Activated T-helper 1 cell treated with Interleukin-2 at 50 U/mL for 16 hours (primary cell): ENCODE measurements at places on chromosomes 2 and 18.

GRCh38 chr2:18860179-18860578 is 270.8 kb upstream of the NT5C1B start:
- DNase-seq: no peak

DNA sequence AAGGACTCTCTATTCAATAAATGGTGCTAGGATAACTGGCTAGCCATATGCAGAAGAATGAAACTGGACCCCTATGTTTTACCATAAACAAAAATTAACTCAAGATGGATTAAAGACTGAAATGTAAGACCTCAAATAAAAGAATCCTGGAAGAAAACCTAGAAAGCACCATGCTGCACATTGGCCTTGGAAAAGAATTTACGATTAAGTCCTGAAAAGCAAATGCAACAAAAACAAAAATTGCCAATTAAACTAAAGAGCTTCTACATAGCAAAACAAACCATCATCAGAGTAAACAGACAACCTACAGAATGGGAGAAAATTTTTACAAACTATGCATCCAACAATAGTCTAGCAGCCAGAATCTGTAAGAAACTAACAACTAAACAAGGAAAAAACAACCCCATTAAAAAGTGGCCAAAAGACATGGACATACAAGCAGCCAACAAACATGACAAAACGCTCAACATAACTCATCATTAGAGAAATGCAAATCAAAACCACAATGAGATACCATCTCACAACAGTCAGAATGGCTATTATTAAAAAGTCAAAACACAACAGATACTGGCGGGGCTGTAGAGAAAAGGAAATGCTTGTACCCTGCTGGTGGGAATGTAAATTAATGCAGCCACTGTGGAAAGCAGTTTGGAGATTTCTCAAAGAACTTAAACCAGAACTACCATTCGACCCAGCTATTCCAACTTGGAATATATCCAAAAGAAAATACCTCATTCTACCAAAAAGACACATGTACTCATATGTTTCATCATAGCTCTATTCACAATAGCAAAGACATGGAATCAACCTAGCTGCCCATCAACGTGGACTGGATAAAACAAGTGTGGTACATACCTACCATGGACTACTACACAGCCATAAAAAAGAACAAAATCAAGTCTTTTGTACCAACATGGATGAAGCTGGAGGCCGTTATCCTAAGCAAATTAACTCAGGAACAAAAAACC is 30.6 kb downstream of the SEPTIN10 start:
- no peak for DNase-seq

DNA sequence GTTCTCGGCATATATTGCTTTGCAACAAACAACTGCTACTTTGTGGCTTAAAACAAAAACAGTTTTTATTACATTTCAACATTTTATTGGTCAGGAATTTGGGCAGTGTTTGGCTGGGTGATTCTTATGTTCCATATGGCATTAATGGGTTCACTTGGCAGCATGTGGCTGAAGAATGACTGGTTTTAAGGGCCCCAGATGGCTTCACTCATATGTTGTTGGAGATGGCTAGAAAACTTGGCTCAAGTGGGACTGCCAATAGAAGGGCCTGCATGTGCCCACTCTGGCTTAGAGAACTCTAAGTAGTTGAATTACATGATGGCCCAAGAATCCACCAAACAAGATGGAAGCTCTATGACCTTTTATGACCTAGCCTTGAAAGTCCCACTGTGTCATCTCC is 86.1 kb downstream of the FASTKD2 start:
- no peak for DNase-seq

- no peak for DNase-seq
Measured at GRCh38 chr2:144530596-144530995, 10.7 kb upstream of the ZEB2 start.

DNA sequence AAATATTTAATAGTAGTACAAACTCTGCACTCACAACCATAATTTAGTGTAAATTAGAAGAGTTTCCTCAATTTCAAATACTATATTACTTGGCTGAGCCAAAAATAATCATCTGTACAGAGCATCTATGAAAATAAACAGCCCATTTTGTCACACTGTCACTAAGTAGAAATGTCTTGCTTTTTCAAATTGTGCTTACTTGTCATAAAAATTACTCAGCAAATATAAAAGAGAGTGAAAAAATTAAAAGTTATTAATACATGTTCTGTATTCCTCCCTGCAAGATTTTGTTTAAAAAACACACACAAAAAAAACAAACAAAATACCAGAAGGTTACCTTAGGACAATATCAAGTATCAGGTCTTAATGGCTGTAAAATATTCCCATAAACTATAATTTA is 155.7 kb downstream of the DLGAP1 start:
- no peak for DNase-seq

DNA sequence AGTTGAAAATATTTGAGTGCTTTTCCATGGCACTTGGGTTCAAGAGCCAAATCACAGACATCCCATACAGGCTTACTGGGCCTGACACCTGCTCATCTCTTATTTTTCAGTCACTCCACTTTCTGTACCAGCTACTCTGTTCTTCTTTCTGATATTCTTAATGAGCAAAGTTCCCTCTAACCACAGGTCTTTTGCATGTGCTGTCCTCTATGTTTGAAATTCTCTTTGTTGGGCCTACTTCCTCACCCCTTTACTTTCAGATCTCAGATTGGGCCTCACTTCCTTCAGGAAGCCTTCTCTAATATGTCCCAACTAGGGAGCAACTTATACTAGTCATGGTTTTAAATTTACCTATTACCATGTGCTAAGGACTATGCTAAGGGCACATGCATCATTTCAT is 81.8 kb upstream of the RBMS1 start:
- DNase-seq: no peak

- DNase-seq: no peak
Measured at GRCh38 chr2:219991116-219991515, 363.7 kb downstream of the SLC4A3 start.

GRCh38 chr2:104889960-104890684 is 36.2 kb downstream of the POU3F3 start:
- no peak for DNase-seq

GRCh38 chr2:165197346-165197745 is 6.5 kb downstream of the SCN3A start:
- DNase-seq: no peak

GRCh38 chr2:110149330-110150220 is 34.0 kb upstream of the MALL start:
- DNase-seq: no peak

DNA sequence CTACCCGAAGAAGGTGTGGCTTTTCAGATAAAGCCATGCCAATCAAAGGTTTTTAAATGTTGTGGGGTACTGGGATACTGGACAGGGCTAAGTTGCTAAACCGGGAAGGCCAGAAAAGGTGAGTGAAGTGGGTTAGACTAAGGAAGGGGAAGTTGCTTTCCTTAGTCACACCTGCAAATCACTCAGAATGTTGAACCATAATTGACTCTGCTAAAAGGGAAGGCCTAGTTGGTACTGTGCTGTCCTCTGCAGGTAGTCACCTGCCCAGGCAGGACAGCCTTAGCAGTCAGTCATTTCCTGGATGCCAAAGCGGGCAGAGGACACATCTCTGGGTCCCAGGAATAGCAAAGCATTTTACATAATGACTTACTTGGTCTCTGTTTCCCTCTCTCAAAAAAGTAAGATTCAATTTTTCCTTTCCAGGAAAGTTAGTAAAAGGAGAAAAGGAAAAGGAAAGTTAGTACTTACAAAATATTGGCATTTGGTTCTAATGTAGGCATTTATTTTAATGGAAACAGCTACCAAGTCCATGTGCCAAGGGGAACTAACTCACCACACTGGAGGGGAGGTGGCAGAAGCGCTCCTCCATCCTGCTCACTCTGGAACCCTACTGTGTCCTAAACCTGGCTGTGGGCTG is 60.3 kb downstream of the RFTN2 start:
- no peak for DNase-seq

DNA sequence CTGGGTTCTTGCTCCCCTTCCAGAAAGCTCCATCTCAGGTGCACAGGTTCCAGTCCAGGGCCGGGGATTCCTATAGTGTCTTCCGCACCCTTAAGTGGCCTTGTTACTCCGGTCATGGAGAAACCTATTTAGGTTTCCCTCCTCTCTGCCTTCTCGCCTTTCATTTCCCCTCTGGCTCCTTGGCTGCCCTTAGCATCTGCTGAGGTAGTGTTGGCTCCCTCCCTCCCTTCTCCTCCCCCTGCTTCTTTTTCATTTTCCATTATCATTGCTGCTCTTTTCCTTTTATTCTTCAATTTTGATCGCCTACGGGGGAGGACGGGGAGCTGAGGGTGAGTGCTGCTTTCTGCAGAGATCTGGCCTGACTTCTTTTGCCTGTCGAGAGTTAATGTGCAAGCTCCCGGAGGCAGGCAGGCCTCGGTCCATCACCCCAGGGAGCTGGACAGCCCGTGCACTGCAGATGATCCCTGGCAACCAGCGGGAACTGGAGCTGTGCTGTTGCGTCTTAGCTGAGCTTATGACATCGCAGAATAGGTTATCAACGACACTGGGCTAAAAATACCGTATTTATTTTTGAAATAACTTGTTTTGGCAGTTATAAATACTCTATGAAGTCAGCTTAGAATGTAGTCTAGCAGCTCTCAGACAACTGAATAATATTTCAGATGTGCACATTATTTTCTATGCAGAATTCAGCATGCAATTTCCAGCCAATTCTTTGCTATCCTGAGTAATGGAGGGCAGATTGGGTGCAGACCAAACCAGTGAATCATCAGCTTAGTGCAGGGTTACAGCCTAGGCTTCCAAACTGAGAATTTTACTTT is 141.9 kb downstream of the SLC4A3 start:
- DNase-seq: no peak

DNA sequence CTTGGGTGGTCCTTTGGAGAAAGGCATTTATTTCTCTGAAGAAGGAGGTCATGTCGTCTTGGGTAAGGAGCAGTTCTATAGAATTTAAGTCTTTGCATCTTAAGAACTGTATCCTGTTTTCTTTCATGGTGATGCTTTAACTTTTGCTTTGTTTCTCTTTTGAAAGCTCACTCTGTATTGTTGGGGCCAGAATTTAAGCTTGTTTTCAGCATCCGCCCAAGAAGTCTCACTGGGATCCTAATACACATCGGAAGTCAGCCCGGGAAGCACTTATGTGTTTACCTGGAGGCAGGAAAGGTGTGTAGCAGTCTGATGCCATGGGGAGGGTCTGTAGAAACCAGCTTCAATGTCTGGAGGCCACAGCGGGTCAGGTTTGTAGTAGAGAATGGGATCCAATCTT is 64.7 kb upstream of the TTC39C start:
- no peak for DNase-seq

DNA sequence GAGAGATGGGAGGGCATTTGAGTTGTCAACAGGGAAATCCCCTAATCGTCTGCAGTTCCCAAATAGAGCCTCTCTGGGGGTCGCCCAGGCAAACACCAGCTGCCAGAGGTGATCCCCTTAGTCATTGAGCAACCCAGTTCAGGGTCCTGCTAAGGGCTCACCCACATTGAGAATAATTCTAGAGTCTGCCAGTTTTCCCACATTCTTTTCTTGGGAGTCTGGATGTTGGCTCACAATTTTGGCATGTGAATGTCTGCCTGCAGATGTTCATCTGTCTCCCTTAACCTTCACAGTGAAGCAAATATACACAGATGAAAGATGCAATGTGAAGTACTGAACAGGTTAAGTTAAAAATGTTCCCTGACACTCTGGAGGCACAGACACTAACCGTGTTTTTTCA is 11.4 kb upstream of the SMIM21 start:
- no peak for DNase-seq

DNA sequence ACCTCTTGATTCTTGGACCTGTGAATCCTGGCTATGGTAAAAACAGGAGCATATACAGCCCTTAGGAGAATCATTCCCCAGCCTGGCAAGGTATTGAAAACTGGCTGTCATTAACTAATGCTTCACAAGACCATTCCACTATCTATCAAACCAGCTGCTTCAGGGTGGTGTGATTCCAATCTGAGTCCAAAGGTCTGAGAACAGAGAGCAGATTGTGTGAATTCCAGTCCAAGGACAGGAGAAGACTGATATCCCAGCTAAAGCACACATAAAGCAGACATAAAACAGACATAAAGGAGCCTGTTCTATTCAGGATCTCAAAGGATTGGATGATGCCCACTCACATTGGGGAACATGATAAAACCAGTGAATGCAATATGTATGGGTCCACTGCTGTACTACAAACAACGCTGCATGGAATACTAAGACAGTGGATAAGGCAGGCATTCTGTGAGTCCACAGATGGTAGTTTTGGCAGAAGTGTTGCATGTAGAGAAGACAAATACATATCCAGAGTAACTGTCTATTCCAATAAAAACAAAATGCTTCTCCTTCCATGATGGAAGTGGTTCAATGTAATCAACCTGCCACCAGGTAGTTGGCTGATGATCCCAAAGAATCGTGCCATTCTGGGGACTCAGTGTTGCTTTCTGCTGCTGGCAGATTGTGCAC is 363.9 kb downstream of the KCNJ3 start:
- DNase-seq: no peak

DNA sequence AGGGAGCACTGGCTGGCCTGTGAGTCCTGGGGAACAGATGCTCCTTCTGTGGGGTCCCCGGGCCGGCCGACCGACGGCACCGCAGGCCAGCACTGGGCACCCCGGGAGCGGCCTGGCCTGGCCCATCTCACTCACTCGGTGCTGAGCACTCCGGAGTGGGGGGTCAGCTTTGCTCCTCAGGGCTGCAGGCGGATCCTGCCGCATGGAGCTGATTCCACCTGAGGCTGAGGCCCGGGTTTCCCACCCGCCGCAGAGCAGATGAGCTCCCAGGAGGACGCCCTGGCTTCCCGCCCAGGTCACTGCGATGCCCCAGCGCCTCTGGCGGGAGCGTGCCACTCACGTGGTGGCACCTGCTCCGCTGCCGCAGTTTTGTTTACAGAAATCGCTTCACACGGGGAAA is 418.6 kb downstream of the GALR1 start:
- no peak for DNase-seq

DNA sequence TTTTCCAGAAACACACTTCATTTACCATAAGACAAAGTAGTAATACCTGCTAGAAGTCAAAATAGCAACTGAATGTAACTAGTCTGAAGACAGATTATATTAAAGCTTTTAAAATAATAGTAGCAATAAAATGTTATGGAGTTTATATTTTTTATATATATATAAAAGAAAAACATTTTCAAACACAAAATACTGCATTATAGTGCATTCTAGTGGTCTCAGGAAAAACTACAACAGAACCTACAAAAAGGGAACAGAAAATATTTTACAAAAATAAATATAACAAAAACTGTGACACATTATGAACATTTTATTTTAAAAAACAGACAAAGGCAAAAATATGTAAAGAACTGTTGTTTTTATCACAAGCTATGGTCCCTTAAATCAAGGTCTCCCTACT is 48.0 kb downstream of the STRN start:
- no peak for DNase-seq

- no peak for DNase-seq
Measured at GRCh38 chr18:21230436-21230835, 11.6 kb upstream of the GREB1L start.

GRCh38 chr18:49227001-49227380 is 233.5 kb downstream of the DYM start:
- no peak for DNase-seq

- no peak for DNase-seq
Measured at GRCh38 chr2:176039375-176039774, 37.3 kb upstream of the LNPK start.
